Activated CD8-positive, alpha-beta T cell treated with anti-CD3 and anti-CD28 coated beads for 36 hours (primary cell): ENCODE measurements at places on chromosomes 13 and 19.

DNA sequence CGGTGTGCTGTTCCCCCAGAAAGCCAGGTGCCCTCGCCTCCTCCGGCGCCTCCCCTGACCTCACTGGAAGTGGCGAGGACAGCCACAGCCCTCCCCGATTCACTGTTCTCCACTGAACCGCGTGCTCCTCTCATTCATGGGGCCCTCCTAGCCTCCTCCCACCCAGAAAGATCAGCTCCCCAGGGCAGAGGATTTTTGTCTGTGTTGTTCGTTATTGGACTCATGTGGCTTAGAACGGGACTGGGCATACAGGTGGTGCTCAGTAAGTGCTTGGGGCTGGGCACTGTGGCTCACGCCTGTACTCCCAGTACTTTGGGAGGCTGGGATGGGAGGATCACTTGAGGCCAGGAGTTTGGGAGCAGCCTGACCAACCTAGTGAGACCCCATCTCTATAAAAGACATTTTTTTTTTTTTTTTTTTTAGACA, 3.8 kb downstream of the PRTN3 start:
- no peak for DNase-seq

DNA sequence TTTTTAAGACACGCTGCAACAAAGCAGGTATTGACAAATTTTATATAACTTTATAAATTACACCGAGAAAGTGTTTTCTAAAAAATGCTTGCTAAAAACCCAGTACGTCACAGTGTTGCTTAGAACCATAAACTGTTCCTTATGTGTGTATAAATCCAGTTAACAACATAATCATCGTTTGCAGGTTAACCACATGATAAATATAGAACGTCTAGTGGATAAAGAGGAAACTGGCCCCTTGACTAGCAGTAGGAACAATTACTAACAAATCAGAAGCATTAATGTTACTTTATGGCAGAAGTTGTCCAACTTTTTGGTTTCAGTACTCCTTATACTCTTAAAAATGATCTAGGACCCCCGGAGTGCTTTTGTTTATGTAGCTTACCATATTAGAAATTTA, 1.2 kb downstream of the BRCA2 start:
- no peak for DNase-seq

GRCh38 chr13:26899202-26899601, 138.6 kb upstream of the GPR12 start:
- DNase-seq = no peak

GRCh38 chr13:40377783-40378182, 288.7 kb downstream of the FOXO1 start:
- DNase-seq = peak; percentile 79

GRCh38 chr13:31056644-31057271, 104.9 kb downstream of the HSPH1 start:
- DNase-seq = no peak

DNA sequence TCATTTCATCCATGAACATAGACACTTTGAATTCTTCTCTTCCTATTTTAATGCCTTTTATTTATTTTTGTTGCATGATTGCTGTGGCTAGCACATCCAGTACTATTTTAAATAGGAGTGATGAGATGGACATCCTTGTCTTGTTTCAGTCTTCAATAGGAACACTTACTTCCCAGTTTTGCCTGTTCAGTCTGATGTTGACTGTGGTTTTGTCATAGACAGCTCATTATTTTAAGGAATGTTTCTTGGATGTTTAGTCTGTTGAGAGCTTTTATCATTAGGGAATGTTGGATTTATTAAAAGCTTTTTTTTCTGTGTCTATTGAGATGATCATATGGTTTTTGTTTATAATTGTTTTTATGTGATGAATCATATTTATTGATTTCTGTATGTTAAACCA, 586.6 kb downstream of the SLITRK1 start:
- DNase-seq = no peak

DNA sequence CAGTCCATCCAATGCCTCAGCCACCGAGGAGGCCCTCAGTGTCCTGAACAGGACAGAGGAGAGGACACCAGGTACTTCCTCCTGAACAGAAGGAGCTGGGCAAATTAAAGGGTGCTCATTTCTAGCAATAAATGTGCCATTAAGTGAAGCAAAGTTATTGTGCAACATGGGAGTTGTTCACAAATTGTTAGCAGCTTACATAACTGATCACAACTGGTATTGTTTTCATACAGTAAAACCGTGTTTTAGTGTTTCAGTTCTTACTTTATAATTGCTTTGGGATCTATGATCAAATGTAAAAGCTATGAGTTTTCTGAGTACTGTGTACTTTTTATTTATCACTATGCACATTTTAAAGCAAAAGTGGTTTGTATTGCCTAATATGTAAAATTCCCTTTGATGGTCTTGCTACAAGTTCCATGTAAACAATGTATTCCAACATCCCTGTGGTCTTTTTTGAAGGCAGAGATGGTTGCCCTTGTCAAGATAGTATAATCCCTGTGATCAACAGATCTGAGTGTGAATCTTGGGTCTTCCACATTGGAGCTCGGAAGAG, 263.1 kb downstream of the FGF14 start:
- DNase-seq = no peak
